ENCODE measurements at places on chromosomes 4 and X. TPM values are rescaled to one million over a fixed set of nuclear protein-coding genes. Genes with fewer than 3 reads are reported as not detected.

DNA sequence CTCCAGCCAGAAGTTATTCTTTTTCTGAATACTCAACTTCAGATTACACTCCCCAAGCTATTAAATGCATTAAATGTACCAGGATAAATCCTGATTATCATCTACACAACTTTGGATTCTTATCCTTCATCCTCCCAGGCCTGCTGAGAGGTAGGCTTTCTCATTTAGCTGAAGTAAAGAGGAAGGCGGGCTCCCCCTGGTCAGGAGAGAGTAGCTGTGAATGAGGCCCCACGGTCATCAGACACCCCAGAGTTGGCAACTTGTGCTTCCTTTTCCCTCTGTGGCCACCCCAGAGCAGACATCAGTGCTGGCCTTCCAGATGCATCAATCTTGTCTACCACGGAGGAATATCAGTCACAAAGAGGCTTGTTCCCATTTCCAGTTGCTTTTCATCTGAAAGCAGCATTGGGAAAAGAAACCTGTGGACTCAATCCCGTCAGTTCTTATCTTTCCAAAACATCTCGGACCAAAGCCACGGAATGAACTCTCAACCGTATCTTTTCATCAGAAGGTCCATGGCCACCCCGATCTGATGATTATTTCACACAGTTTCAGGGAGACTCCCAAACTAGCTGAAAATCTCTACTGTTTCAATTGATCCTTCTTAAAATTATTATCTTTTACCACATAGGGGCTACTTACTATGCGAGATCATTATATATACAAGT lies 79.2 kb downstream of the FBXO8 start:
- no peaks in the 10 kb centered on the region for H3K27me3 ChIP-seq
- no peak overlapping the region for H3K27ac ChIP-seq
- H3K36me3 ChIP-seq, result no peaks in the 10 kb centered on the region
- DNase-seq, result no peak
- H3K4me3 ChIP-seq, result no peak overlapping the region
- H3K4me1 ChIP-seq, result peaks cover 5% of the 10 kb centered on the region

- H3K27ac ChIP-seq, result peak overlapping the region; percentile 35
- no peaks in the 10 kb centered on the region for H3K36me3 ChIP-seq
- H3K4me1 ChIP-seq, result peaks cover 31% of the 10 kb centered on the region
Observed at GRCh38 chrX:71923516-71923915, 12.9 kb downstream of the NHSL2 start.

Gene NAP1L2
- not detected for total RNA-seq

- peak overlapping the region; percentile 100 for H3K4me3 ChIP-seq
- no peaks in the 10 kb centered on the region for H3K36me3 ChIP-seq
- H3K27ac ChIP-seq, result peak overlapping the region; percentile 94
- peak; percentile 89 for DNase-seq
- H3K4me1 ChIP-seq, result peaks cover 18% of the 10 kb centered on the region
- H3K27me3 ChIP-seq, result no peaks in the 10 kb centered on the region
Observed at GRCh38 chr4:3074846-3075651, 568 bp downstream of the HTT start.

- peaks cover 8% of the 10 kb centered on the region for H3K36me3 ChIP-seq
- H3K27me3 ChIP-seq, result no peaks in the 10 kb centered on the region
- H3K4me3 ChIP-seq, result no peak overlapping the region
- no peak overlapping the region for H3K27ac ChIP-seq
- no peak for DNase-seq
Observed at GRCh38 chr4:70802928-70803580, 36.6 kb downstream of the GRSF1 start.

DNA sequence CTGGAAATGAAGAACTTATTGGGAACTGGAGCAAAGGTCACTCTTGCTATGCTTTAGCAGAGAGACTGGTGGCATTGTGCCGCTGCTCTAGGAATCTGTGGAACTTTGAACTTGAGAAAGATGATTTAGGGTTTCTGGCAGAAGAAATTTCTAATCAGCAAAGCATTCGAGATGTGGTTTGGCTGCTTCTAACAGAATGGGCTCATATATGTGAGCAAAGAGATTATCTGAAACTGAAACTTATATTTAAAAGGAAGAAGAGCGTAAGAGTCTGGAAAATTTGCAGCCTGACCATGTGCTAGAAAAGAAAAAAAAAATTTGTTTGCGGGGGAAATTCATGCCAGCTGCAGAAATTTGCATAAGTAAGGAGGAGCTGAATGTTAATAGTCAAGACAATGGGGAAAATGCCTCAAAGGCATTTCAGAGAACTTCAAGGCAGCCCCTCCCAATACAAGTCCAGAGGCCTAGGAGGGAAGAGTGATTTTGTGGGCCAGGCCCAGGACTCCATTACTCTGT lies 35.9 kb upstream of the PAPSS1 start:
- peaks cover 24% of the 10 kb centered on the region for H3K27me3 ChIP-seq
- no peaks in the 10 kb centered on the region for H3K36me3 ChIP-seq
- no peak overlapping the region for H3K4me3 ChIP-seq
- no peak for DNase-seq
- no peak overlapping the region for H3K27ac ChIP-seq
- H3K4me1 ChIP-seq, result no peaks in the 10 kb centered on the region

DNA sequence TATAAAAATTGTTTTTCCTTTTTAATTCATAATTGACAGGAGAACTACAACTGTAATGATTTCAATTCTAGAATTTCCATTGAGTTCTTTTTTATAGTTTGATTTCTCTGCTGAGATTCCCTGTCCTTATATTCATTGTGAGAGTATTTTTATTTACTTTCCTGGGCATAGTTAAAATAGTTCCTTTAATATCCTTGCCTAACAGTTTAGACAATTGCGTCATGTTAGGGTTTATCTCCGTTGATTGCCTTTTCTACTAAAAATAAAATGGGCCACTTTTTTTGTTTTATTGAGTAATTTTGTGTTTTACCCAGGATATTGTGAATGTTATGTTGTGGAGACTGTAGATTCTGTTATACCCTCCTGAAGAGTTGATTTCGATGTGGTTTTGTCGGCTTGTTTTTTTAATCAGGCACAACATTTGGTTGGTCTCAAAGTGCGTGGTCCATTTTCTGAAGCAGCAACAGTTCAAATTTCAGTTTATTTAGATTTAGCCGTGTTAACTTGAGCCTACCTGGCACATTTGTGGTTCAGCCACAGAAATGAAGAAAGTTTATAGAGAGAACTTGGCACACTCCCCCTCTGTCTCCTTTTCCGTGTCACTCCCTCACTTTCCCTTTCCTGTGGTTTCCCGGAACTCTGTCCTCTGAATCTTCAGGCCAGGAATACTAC lies 16.0 kb upstream of the PRRG1 start:
- no peaks in the 10 kb centered on the region for H3K4me1 ChIP-seq
- no peak for DNase-seq
- H3K27ac ChIP-seq, result no peak overlapping the region
- H3K4me3 ChIP-seq, result no peak overlapping the region
- H3K27me3 ChIP-seq, result 0 out of 2 replicates have a peak, but pooled peaks cover 5% of the 10 kb centered on the region
- no peaks in the 10 kb centered on the region for H3K36me3 ChIP-seq

Gene TRO
- total RNA-seq, result 15.0 TPM

- H3K36me3 ChIP-seq, result no peaks in the 10 kb centered on the region
- H3K27ac ChIP-seq, result no peak overlapping the region
- H3K27me3 ChIP-seq, result no peaks in the 10 kb centered on the region
- H3K4me3 ChIP-seq, result no peak overlapping the region
- no peak for DNase-seq
- 0 out of 2 replicates have a peak, but pooled peaks cover under 1% of the 10 kb centered on the region for H3K4me1 ChIP-seq
Observed at GRCh38 chr4:41280010-41280409, 23.3 kb downstream of the UCHL1 start.

DNA sequence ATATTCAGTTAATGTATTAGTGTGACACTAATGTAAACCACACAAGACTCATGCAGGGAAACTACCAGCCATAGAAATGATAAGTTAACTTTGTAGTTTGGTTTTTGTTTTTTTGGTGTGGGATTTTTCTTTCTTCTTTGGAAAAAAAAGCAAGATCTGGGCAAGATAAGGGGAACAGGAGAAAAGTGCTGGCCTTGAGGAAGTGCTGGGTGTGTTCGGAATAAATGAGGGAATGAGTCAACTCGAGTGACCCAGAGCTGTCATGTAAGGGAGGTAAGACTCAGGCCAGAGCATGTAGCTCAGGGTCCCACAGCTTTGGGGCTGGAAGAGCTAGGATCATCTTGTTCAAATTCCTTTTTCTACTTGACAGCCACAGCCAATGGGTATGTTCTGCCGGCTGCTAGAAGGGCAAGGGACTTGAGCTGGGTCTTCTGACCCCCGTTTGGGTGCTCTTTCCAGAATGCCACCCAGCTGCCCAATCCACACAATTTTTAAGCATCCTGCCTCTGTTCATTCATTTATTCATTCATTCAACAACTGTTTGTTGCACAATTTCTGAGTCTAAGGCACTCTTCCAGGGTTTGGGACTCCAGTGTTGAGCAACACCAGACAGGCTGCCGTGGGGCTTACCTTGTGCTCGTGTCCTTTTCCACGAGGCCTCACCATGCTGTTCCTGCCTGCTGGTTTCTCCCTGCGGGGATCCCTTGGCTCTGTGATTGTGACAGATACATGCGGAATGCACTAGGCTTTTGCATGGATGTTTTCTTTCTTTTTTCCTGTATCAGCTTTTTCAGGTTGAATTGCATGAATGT lies 54.5 kb downstream of the CLDN34 start:
- peaks cover 45% of the 10 kb centered on the region for H3K4me1 ChIP-seq
- no peaks in the 10 kb centered on the region for H3K27me3 ChIP-seq
- DNase-seq, result peak; percentile 46
- H3K27ac ChIP-seq, result no peak overlapping the region
- no peak overlapping the region for H3K4me3 ChIP-seq

DNA sequence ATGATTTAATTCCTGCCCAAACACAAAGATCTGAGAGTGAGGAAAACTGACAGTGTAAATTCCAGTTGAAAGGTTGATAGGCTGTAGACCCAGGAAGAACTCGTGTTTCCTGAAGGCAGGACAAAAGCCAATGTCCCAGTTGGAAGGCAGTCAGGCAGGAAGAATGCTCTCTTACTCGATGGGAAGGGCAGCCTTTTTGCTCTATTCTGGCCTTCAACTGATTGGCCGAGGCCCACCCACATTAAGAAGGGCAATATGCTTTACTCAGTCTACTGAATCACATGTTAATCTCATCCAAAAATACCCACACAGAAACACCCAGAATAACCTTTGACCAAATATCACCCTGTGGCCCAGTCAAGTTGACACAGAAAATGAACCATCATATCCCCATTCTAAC lies 45.3 kb upstream of the SOD3 start:
- no peak overlapping the region for H3K27ac ChIP-seq
- DNase-seq, result no peak
- H3K36me3 ChIP-seq, result no peaks in the 10 kb centered on the region
- no peak overlapping the region for H3K4me3 ChIP-seq
- peaks cover 17% of the 10 kb centered on the region for H3K4me1 ChIP-seq

DNA sequence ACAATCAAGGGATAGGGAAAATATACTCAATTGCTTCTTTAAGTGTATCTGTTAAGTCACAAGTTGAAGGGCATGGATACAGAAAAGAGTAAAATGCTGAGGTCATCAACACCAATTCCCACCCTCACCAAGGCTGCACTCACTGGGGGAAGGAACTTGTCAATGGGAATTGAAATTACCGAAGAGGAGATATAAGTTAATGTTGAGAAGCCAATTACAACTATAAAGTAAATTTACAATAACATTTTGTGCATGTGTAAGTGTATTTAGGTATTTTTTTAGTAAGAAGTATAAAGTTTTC lies 255.1 kb upstream of the KCNIP4 start:
- no peak overlapping the region for H3K4me3 ChIP-seq
- H3K27ac ChIP-seq, result no peak overlapping the region
- no peaks in the 10 kb centered on the region for H3K36me3 ChIP-seq
- peaks cover 16% of the 10 kb centered on the region for H3K4me1 ChIP-seq

Data from GM23248 (cell line).